RWPE2 (cell line): ENCODE measurements at places on chromosomes 12 and 14.
A peak's percentile ranks its signal among the peaks of the same experiment; 100 is the strongest.

DNA sequence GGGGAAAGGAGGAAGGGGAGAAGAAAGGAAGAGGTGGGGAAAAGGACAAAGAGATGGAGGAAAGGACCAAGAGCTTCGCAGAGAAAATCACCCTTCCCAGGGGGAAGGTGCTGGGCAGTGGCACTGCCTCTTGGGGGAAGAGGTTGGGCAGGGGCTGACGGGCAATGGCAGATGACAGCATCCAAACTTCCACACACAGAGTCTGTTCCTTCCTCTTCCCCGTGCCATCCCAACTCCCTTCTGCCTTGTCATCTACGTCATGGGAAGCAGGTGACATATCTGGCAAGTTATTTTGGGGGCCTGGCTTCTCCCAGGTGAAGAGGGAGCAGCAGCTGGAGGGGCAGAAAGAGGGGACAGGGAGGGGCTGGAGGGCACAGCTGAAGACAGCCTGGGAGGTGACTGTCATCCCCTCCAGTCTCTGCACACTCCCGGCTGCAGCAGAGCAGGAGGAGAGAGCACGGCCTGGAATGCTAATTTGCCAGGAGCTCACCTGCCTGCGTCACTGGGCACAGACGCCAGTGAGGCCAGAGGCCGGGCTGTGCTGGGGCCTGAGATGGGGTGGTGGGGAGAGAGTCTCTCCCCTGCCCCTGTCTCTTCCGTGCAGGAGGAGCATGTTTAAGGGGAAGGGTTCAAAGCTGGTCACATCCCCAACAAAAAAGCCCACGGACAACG, 43.9 kb upstream of the IQSEC3 start:
- peak; percentile 58 for DNase-seq

- DNase-seq, result no peak
Observed at GRCh38 chr12:46174061-46174662, 94.7 kb downstream of the SLC38A1 start.

GRCh38 chr12:92821142-92821541, 108.0 kb downstream of the EEA1 start:
- DNase-seq, result no peak

- DNase-seq, result no peak
Observed at GRCh38 chr12:56040963-56041551, 661 bp upstream of the RPS26 start.

DNA sequence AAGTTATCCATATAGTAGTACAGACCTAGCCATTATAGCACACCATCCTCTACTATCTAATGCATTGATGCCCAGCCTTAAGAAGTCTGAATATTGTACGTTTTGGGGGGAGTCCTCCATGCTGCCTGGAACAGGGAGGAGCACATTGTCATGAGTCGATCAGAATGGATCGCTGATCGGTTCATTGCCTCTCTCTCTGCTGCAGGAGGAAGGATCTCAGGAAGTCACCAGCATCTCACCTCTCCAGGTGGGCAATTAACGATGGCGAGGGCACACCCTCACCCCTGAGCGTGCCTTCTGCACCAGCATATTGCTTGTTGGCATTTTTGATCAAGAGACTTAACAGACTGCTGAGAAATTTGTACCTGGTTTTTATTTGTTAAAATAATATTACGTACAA, 11.5 kb downstream of the CCND2 start:
- DNase-seq, result no peak

DNA sequence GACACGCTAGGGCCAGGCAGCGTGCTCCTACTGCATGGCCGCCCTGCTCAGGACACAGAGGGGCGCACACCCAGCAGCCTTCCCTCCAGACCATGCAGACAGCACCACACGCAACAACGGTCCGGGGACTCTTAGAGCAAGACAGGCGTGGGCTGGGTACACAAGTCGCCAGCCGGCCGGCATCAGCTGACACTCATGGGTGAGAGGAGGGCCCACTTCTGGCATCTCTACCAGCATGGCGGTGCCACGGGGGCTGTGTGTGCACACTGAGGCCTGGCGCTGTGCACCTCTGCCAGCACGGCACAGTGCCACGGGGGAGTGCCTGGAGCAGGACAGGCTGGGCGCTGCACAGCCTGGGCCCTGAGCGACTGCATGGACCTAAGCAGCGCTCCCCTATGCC, 6.7 kb upstream of the BTBD6 start:
- DNase-seq, result no peak

DNA sequence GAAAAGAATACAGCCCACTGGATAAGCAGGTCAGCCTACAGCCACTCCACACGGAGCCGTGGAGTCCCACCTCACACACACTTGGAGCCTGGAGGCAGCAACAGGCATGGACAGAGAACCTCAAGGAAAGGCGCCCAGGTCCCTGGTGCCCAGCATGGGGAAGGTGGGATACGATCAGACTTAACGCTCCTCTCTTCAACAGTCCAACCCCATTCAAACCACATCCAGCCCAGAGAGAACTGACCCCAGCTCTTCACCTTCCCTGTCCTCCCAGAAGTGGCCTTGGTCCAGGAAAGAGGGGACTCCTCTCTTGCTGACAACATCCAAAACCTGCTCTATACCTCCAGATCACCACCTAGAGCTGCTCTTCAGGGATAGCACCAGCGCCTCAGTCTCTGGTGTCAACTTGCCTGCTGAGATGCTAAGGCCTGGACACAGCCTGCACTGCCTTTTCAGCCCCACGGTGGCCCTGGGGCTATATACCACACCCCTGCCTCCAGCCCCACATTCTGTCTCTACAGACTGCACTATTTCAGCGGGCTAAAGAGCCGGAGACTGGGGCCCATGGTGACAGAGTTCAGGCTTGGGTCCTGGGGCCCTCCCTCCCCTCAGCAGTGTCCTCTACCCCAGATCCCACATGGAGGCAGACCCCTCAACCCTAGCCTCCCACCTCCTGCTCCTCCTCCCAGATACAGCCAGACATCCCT, 7.0 kb downstream of the ADCY6 start:
- no peak for DNase-seq

DNA sequence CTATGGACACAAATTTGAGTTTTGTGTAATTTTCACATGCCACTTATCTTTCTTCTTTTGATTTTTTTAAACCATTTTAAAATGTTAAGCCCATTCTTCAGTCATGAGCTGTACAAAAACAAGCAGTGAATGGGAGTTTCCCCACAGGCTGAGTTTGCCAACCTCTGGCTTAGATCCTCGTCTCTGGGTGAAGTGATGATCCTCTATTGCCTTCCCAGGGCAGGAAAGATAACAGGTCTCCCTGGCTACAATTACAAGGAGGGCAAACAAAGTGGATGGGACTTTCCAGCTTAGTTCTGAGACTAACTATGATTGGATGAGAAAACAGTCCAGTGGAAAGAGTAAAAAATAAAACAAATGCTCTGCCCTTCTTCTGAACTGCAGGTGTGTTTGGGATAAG, 203.7 kb downstream of the SPTSSA start:
- no peak for DNase-seq

DNA sequence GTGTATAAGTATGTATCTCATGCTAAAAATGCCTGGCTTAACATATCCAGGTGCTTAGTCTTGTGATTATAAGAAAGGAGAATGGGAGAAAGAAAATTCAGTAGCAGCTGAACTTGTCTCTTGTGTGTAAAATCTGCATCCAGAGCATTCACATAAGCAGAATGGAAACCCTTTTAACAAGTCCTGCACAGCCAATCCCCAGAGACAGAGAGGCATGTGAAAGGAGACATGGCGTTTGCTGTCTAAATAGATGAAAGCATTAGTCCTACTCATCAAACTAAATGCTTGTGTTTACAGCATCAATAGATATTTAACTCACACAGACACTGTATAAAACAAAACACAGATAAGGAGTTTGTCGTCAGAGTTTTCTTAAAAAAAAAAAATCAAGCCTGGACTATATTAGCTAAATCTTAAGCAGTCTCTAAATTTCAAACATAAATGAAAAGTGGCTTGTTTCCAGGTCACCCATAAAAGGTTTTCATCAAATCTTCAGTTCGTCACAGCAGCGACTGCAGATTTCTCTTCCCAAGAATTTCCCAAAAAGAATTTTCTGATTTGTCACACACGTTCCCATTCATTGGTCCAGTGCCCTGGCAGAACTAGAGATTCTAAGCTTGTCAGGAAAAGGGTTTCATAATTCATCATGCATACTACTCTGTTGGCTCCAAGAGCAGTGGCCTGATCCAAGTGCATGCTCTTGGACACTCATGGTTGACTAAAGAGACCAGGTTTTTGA, 249.2 kb downstream of the BTG1 start:
- DNase-seq, result no peak

- DNase-seq, result no peak
Observed at GRCh38 chr12:59077575-59078426, 157.5 kb upstream of the LRIG3 start.

DNA sequence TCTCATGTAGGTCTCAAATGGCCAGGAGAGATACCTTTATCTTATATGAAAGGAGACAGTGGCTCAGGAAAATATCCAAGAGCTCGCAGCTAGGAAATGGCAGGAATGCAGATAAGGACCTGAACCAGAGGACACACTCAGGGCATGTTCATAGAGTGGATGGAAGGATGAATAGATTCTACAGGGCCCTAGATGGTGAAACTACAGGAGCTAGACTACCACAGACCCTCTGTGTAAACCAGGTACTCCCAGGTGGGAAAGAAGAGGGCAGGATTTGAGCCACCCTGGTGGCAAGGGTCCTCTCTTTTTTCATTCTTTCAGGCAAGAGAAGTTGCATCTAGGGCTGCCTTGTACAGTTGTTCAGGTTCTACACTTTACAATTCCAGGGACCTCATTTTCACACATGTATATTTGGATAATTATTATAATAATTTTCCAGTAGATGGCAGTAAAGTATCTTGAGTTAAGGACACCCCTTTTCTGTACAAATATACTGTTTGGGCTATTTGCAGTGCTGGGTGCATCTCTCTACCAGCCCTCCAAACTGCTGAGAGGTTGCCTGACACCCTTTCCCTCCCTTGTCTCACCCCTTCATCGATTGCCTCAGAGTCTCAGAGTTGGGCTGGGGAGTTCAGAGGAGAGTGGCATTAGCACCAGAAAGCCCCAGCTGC, 10.5 kb upstream of the ZDHHC22 start:
- DNase-seq, result no peak

DNA sequence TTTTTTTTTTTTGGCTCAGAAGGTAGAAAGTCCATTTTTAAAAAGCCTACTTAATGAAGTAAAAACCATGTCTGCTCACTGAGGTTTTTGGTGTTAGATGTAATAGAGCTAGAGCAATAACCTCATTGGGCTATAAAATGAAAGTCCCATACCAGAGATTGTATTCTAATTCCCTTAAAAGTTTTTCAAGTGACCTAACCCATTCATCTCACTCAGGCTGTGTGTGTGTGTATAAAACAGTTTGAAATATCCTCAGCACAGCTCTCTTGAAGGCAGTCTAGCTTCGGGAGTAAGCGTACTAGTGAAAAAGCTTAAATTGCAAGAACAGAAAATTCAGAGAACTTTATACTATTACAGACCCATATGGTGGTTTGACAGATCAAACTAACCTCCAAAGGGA, 313.8 kb downstream of the CEP128 start:
- no peak for DNase-seq

DNA sequence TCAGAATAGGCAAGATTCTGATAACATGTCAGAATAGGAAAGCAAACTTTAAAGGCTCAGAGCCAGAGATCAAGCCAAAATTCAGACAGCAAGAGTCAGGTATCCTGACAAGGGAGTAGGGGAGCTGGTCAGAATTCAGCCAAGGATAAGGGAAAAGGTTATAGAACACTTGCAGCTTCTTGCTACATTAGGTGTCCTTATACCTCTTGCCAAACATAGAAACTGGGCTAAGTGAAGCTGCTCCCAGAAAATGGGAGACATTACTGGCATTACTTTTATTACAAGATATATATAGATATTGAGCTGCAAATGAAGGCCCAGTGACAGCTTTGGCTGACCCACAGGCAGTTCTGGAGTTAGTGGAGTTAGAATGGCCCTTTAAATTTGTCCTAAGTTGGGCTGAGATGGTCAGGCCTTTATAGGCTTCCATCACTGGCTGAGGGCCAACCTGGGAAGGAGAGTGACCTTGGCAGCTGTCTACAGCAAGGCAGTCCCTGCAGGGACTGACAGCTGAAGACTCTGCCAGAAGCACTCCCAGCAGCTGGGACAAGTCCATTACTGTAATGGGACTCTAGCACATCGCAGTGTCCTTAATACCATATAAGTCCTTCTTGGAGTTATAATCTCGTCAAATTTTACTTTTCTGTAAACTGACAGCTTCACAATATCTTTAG, 83.0 kb downstream of the LRRC9 start:
- no peak for DNase-seq

- no peak for DNase-seq
Observed at GRCh38 chr14:73785336-73785833, 66.2 kb upstream of the PTGR2 start.

GRCh38 chr14:50823762-50824636, 7.0 kb downstream of the NIN start:
- no peak for DNase-seq

- DNase-seq, result no peak
Observed at GRCh38 chr12:121005346-121005815, 10.9 kb downstream of the C12orf43 start.
